ENCODE measurements at places on chromosomes 16 and 17. TPM values are rescaled to one million over a fixed set of nuclear protein-coding genes. Genes with fewer than 3 reads are reported as not detected.

DNA sequence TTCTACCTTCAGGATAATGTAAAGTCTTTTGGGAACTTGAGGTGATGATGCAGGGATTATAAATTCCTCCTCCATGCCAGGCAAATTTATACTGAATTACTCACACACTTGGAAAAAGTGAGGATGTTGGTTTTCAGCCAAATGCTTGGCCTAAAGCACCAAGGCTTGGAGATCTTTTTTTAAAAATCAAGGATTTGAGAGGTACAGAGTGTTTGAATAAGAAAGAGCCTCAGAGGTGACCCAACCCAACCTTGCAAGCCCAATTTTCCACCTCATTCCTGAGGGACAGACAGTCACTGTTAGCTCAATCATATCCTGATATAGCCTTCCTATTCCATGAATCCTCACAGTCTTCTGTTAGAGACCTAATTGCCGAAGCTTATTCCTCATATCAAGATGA is 14.0 kb downstream of the GRIN2A start:
- DNase-seq: no peak

DNA sequence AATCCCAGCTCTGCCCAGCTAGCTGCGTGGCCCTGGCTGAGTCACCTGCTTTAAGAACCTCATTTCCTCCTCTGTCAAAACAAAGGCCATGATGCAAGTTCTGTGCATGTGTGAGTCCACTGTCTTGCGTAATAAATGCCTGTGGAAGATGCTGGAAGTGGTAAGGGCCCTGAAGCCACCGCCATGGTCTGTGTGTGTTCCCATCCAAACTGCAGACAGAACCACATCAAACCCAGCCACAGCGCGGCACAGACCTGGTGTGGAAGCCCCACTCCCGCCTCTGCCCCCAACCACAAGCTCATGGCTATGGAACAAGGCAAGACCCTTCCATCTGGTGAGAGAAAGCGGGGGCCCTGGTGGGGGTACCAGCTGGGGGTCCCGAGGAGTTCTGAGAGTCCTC is 26.0 kb downstream of the NECAB2 start:
- DNase-seq: no peak

DNA sequence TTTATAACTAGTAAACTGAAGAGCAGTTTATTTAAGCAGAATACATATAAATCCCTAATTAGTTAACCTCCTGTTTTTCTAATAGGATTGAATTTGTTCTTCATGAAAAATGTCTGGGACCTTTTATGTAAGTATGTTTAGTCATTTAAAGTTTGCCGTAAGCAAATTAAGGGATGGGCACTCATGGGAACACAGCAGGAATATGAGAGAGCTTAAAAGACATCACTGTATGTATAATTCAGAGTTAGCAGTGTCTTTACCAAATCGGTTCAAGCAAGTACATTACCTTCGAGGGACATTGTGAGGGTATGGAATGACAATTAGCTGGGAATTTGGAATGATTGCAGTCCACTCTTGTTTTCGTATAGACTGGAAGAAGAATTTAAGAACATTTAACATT is 17.7 kb upstream of the NETO2 start:
- no peak for DNase-seq

- no peak for DNase-seq
Measured at GRCh38 chr17:41736983-41737679, 2.7 kb upstream of the HAP1 start.

GRCh38 chr17:54900457-54901229 is at the start of gene TOM1L1:
Gene TOM1L1, plus strand, starts transcription at chr17:54900852. Its CDS starts 14 bp downstream, at chr17:54900866.
- DNase-seq: peak; percentile 61

DNA sequence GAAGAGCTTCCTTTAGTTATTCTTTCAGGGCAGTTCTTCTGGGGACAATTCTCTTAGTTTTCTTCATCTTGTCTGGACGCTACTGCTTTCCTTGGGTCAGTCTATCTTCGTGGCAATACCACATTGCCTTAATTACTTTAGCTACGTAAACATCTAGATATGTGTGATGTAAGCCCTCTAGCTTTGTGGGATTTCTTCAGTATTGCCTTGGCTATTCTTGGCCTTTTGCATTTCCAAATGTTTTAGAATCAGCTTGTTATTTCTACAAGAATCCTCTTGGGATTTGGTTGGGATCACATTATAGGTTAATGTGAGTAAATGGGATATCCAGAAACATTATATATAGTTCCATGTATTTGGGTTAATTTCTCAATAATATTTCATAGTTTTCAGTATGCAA is 9.0 kb upstream of the ST6GALNAC2 start:
- DNase-seq: no peak

The NRN1L gene
- total RNA-seq: 1.0 TPM

All from neural crest cell (in vitro differentiated cells).